MCF 10A (cell line): ENCODE measurements at places on chromosomes 2 and 18.

DNA sequence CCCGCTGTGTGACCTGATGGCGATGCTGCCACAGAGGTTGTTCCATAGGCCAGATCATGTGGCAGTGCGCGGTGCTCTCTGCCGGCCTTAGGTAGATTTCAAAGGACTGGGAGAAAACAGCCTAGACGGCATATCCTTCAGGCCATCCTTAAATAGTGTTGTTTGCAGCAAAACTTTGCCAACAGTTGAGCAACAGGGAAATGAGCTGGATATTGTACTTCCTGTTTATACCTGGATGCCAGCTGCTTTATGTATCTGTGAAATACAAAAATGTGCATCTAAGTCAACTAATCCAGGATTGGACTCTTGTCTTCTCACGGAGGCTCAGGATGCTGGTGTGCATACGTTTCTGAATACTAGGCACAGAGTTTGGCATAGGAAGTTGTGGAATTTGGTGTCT is 107.1 kb downstream of the EML6 start:
- peak; percentile 19 for DNase-seq

DNA sequence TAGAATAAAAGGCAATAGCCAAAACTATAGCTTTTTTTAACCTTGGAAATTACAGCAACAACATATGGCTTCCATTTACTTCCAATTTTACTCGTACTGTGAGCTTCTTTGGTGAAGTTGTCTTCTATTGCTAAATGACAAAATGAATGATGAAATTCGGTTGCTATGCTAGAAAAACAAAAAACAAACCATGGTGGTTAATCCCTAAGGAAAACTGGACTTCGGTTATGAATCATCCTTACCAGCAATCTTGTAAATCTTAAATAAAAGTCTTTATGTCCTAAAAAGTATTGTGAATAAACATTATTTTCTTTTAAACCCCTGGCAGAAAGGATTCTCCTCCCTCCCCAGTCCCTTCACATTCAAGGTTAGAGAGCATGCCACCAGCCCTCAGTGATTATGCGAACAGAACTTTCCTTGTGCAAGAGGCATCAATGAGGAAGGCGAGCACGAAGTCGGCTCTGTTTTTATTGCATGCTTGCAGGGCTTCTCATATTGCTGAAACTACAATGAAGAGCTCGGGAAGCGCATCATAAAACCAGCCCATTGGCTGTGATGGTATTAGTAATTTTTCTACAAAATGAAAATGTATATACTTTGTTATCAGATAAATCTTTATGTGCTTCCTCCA is 62.9 kb downstream of the ZNF521 start:
- DNase-seq, result peak; percentile 23

GRCh38 chr2:3956892-3957291 is 253.5 kb downstream of the DCDC2C start:
- no peak for DNase-seq

DNA sequence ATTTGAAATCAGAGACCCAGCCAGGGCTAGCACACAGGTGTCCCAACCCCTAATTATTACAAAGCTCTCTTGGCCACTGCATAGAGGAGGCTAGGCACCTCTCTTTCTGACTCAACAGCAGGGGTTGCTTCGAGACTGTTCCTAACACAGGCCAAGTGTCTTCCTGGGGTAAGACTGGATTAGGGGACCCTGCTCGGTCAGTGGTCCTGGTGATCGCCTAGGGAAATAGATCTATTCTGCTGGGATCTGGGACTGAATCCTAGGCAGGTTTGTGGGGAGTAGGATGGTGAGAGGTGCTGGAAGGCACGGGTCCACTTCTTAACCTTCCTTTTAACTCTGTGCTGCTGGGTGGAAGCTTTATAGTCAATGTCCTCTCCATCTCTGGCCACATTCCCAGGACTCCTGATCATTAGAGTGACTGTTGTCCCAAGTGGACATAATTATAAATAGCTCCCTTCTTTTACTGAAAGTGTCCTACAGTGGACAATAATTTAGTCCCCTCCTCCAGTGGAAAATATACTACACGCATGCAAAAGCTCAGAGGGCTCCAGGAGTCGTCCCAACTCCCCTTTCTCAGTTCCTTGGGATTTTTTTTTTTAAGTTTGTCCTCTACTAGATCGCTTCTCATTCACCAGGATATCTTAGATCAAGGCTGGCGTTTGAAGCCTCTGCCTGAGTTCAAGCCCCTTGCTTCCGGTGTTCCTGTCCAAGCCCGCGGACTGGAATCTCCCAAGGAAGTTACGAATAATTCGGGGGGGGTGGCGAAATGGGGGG is 1.3 kb upstream of the TRIB2 start:
- peak; percentile 18 for DNase-seq

GRCh38 chr2:102399499-102400141 is 23.3 kb upstream of the IL18RAP start:
- no peak for DNase-seq
